Left forelimb (tissue), 1 donor: ENCODE measurements at places on chromosomes 6 and 20.

- no peak for DNase-seq
Measured at GRCh38 chr6:157649311-157650260, 173.5 kb upstream of the SNX9 start.

DNA sequence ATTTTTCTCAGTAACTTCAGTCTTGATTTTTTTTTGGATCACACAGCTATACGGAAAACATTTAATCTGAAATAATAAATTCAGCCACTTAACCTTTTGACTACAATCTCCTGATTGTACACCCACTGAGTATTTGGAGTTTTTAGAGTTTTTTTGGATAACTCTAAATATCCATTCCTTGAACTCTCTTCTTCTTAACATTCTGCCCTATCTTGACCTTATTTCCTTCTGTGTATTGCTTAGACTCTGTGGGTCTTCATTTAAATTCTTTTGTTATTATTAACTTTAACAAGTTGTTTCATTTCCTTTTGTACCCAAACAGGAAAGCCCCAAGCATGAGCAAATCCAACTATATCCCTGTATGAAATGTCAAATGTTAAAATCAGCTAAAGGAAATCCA, 170.2 kb upstream of the PTCHD4 start:
- DNase-seq, result no peak

GRCh38 chr6:88725111-88725975, 238.1 kb downstream of the RNGTT start:
- DNase-seq, result no peak

DNA sequence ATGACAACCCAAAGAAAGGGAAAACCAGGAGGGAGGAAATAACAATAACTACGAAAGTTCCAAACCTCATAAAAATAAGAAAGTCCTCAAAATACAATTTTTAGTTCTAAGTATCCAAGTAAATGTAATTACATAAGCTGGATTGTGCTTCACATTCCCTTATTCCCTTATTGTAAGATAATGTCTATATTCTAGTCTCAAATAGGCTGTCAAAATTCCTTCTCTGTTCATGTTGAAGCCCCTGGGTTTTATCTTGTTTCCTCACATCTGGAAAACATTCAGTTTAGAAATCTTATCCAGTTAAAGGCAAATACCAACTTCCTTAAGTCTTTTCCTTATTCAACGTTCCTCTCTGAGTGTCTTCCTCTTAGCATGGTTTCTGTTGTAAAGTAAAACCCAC, 282.3 kb downstream of the CD109 start:
- DNase-seq, result no peak

DNA sequence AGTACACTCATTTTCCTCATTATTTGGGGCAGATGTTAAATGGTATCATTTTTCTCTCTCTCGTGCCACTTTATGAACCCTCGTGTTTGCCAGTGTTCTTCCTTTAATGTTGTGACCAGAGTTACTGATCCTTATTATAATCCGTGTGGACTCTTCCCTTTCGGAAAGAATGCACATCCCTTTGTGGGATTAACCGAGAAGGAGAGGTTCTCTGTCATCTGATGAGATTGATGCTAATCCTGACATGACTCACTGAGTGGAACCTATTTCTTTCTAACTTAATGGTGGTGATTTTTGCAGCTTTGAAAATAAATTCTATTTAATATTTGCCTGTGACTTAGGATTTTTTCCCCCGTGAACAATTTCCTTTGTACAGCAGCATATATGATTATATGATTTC, 300.0 kb upstream of the MAN1A1 start:
- no peak for DNase-seq
